Stimulated activated CD4-positive, alpha-beta T cell treated with anti-CD3 and anti-CD28 coated beads, Interleukin-1b, Interleukin-23, amount 100 ng/mL, for 1 hour (primary cell): ENCODE measurements at places on chromosomes 13 and 19.

DNA sequence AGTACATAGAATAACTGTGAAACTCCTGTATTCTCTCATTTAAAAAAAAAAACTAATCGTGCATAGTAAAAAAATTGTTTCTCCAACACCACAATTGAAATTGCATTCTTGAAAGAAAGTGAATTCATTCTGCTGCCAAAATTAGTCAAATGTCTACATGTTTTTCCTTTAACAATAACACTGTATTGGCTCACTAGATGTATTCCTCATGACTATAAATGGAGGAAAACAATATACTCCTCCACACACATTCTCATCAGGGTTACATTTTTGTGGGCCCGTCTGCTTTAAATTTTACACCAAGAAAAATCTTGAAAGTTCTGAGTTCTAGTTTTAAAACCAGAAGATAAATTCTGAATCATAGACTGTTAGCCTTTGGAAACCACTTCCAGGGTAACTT is 233.6 kb downstream of the KLF12 start:
- no peak for DNase-seq

DNA sequence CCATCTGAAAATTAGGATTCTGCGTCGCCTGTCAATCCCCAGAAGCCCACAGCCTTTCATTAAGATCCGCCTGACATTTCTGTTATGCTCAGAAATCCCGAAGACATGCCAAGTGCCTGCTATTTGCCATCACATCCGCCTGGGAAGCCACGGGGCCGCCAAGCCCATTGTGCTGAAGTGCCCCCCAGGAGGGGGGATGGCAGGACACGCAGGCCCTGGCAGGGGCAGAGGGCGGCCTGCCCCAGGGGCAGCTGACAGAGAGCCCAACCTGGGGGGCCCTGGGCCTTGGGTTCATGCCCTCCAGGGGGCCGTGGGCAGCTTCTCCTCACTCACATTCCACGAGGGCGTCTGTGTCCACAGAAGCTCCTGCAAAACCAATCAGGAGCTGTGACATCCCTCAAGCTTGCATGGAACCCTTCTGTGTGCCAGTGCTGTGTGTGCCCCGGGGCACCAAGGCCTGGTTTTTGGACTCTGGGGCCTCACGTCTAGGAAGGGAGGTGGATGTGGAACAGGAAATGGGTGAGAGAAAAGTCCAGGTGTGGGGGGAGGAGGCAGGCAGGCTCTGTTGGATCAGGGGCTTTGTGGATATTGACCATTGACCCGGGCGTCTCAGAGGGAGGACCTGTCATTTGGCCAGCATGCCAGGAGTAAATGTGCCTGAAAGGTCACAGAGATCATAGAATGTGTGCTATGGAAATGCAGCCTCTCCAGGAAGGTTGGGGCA is 122.9 kb downstream of the URI1 start:
- DNase-seq: no peak

DNA sequence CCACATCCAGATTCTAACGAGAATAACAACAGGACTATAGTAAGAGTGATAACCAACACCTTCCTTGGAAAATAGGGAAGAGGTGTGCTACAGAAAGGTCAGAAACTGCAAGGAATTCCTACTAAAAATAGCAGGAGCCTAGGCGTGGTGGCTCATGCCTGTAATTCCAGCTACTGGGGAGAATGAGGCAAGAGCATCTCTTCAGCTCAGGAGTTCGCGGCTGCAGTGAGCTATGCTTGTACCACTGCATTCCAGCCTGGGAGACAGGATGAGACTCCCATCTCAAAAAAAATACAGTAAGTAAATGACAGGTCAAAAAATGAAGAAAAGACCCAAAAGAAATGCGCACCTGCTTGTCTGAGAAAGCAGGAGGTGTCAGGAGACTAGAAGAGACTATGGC is 101.5 kb upstream of the TSHZ3 start:
- no peak for DNase-seq

- no peak for DNase-seq
Observed at GRCh38 chr19:32458500-32459123, 53.0 kb downstream of the DPY19L3 start.

DNA sequence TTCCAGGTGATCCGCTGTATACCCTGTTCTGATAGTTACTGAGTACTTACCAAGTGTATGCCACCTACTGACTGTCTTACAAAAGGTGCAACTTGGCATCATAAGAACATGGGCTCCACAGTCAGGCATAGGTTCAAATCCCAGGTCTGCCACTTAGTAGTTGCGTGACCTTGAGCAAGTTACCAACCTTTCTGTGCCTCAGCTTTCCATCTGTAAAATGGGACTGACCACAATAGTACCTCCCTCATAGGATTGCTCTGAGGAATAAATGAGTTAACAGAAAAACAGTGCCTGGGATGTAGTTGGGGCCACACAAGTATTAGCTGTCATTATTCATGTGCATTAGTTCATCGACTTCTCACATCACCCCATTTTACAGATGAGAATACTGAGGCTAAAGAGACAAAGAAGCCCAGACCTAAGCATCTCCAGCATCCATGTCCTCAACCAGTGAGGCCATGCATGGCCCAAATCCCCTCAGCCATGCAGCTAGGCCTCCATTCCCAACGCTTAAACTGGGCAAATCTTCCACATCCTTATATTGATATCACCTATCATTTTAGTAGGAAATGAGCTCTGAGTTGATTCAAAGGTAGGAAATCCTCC is 51.3 kb upstream of the UBE2L5 start:
- no peak for DNase-seq

- DNase-seq: no peak
Observed at GRCh38 chr13:104315606-104316005, 1249.4 kb upstream of the SLC10A2 start.
